ENCODE measurements at places on chromosomes 3 and 15. TPM values are rescaled to one million over a fixed set of nuclear protein-coding genes. Genes with fewer than 3 reads are reported as not detected.

SLC25A26 gene
- 26.9 TPM for total RNA-seq

GADL1 gene
- total RNA-seq, result not detected

STT3B gene
- total RNA-seq, result 174 TPM

TRIM42 gene
- not detected for total RNA-seq

Data from GM23248 (cell line).